EL (cell line): ENCODE measurements at places on chromosomes 2 and 18.

DNA sequence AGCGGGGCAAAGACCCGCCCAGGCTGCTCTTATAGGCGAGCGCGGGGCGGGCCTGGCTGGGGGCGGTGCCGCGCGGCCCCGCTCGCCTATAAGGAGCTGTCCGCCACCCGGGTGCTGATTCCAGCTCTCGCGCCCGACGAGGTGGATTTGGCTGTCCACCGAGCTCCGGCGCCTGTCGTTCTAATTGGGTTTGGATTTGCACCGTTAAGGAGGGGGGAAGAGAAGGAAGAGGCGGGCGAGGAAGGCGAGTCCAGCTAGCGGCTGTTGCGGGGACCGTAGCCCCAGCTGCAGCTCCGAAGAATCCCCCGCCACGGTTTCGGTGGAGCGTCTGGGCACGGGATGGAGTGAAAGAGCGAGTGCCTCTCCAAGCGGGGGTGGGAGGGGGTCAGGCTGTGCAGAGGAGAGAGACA lies at the start of gene CNTNAP5:
CNTNAP5 (plus strand) TSS at position 117 of the 410 bp plus-strand sequence. CDS start 364 bp downstream, outside the sequence.
- DNase-seq = no peak

- no peak for DNase-seq
Observed at GRCh38 chr18:73924307-73924706, 223.3 kb downstream of the FBXO15 start.

GRCh38 chr2:22375096-22375495 lies 1009.9 kb upstream of the KLHL29 start:
- DNase-seq = no peak

DNA sequence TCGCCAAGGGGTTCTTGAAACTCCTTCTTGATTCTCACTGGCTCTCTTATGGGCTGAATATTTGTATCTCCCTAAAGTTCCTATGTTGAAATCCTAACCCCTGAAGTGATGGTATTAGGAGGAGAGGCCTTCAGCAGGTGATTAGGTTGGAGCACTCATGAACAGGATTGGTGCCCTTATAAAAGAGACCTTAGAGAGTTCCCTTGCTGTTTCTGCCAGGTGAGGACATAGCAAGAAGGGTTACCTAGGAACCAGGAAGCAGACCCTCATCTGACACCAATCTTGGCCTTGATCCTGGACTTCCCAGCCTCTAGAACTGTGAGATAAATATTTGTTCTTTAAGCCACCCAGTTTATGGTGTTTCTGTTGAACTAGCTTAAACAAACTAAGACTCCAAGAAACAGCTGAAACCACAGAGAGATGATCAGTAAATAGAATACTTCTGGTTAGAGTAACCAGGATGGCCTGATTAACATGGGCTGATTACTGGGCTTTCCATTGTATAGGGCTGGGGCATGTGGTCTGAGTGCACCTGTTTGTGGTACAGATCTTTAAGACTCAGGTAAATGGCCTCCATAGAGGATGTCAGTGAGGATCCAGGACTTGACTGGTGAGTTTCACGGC lies 7.7 kb upstream of the CDC42EP3 start:
- no peak for DNase-seq

DNA sequence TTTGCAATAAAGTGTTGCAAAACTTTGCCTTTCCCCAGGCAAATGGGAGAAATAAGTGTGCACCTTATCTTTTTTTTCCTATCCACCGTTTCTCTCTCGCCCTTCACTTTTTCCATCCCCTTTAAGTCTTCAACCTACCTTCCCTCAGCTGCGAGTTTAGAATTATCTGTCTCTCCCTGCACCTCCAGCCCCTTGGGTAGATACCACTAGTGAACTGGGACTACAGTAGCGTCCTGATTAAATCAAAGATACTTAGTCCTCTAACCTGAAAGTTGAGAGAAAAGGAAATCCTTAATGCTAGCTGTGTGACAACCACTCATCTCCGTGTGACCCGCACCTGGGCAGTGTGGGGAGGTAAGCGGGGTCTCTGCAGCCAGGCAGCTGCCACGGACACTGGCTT lies 16.1 kb upstream of the PPP4R1 start:
- DNase-seq = no peak

- no peak for DNase-seq
Observed at GRCh38 chr2:143433251-143433650, 304.0 kb downstream of the ARHGAP15 start.

- DNase-seq = no peak
Observed at GRCh38 chr2:203826704-203827103, 40.9 kb upstream of the CTLA4 start.

DNA sequence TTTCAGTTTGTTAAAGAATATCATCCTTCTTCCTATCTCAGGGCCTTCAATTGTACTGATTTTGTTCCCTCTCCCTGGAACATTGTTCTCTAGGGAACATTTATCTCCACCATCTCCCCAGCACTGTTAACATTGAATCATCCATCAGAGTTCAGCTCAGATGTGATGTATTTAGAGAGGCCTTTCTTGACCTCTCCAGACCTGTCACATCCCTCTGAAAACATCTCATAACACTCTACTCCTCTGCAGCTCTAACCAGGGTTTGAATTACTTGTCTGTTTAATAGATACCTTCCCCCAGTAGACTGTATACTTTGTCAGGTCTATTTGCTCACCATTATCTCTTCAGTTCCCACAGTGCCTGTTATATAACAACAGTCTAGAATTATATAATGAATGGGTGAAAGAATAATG lies 98.6 kb downstream of the GALNT1 start:
- DNase-seq = peak; percentile 13

- DNase-seq = peak; percentile 6
Observed at GRCh38 chr2:154402213-154402612, 296.3 kb upstream of the KCNJ3 start.

- DNase-seq = no peak
Observed at GRCh38 chr18:79214056-79214455, 144.9 kb downstream of the ATP9B start.

DNA sequence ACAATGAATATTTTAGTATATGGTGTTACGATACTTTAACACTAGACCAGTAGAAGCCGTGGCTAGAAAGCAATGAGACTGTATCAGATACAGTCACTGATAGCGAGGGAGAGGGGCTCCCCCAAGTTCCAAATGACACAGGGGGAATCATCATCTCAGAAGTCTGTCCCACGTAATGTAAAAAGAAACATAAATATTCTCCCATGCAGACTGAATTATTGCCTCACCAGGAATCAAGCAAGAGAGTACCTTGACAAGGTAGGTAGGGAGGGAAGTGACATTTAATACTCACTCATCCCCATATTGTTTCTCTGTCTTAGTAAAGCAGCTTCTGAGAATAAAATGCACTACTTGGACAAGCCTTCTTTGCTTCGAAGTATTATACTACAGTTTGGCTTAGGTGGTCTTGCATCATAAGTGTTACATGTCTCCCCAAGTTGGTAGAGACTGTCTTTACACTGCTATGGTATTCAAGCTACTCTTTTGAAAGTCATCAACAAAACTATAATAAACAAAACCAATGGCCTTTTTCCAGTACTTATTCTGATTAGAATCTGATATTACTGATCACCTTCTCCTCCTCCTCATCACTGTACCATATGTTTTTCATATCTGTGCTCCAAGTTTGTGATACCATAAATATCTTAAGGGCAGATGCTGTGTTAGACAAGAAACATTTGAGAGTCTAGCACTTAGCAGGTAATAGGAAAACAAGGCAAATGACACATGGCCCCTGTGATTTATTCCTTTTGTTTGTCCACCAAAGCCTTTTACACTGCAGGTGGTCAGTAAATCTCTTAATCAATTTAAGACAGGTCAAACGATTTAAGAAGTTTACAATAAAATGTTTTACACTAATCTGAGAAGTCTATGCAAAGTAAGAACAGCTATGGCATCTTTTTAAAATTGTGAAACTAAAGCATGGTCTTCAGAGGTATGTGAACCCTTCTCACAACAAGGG lies 2.7 kb downstream of the LAPTM4A start:
- DNase-seq = no peak

GRCh38 chr2:68225119-68225632 lies 27.2 kb downstream of the PPP3R1 start:
- peak; percentile 37 for DNase-seq

DNA sequence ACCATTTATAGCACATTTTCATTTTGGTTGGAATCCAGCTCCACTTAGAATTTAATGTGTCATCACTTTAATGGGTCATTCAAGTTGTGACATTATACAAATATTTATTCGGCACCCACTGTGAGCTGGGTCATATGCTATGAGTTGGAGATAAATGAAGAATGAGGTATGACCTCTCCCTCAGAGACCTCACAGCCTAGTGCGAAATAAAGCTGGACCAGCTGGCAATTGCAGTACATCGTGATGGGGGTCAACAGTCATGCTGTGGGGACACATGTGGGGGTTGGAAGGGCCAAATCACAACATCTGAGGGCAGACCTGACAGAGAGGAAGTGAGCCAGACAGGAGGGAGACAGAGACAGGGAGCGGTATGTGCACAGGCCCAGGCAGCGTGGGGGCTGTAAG lies 175.4 kb downstream of the MAIP1 start:
- peak; percentile 11 for DNase-seq

DNA sequence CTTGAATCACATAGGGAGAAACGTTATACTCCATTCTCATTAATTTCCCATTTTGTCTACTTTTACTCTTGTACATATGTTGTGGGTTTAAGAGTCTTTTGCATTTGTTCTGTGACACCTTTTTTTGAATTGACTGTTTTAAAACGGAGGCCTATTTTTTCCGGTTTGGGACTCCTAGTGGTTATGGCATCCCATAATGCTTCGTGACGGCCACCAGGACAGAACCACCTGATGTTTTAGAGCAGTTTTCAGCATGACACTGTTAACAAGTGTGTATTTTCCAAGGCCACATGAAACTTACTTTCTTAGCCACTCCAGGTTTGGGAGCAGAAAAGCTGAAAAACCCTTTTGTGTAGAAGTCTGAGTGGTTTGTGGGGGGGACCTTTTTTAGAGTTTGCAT lies 8.4 kb downstream of the SOX11 start:
- DNase-seq = no peak

- no peak for DNase-seq
Observed at GRCh38 chr18:46301571-46301970, 197.4 kb downstream of the HAUS1 start.

DNA sequence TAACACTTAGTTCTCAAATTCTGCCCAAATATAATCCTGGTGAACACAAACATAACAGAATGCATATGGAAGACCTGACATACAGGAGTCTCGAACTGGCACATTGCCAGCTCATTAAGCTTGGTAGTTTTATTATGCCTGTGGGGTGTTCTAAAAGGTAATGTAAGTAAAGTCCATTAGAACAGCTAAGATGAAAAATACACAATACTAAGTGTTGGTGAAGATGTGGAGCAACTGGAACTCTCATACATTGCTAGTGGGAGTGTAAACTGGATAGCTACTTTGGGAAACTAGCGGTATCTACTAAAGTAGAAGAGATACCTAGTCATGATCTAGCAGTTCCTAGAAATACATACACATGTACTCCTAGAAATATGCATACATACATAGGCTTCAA lies 24.3 kb upstream of the RAB10 start:
- DNase-seq = no peak

GRCh38 chr2:56449002-56449431 lies 265.2 kb downstream of the CCDC85A start:
- DNase-seq = peak; percentile 11

- DNase-seq = no peak
Observed at GRCh38 chr2:30588994-30589393, 141.9 kb downstream of the LCLAT1 start.

- peak; percentile 57 for DNase-seq
Observed at GRCh38 chr2:56531668-56532420, 348.1 kb downstream of the CCDC85A start.

DNA sequence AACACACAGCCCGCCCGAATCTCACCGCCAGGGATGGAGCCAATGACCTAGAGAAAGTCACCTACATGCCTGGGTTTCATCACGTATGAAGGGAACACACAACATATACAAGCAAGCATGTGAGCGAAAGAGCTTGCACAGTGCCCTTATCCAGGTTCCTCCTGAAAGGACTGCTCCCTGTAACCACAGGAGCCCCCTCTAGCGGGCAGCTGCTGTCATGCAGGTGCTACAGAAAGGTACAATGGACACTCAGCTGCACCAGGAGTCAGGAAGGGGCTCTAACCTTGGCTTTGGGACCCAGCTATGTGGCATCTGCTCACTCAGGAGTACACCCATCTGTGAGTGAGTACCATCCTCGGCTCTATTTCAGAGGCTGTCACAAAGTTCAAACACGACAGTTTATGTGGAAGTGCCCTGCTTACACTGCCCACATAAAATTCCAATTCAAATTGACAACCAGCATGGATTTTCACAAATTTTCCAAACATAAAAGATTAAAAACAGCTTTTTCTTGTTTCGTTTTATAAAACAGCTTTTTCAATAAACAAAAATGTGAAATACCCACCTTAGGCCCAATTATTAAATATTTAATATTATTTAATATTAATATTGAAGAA lies 3.5 kb downstream of the NDUFA10 start:
- peak; percentile 50 for DNase-seq
